ENCODE measurements at places on chromosomes 3 and 15.

DNA sequence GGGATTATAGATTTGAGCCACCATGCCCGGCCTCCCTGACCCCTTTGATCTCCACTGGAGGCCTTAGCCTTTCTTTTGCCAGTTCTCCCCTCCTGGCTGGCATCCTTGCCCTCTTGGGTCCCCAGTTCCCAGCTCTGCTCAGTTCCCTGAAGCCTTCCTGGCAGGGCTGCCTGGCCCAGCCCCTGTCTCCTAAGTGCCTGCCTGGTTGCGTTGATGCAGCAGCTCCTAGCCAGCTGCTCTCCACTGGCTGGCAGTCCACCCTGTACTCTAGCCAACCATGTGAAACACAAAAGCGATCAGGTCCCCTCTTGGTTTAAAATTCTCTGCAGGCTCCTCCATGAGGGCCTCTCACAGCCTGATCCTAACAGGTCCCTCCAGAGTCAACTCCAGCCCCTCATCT lies 184.7 kb downstream of the RAB11A start:
- no peak for DNase-seq

DNA sequence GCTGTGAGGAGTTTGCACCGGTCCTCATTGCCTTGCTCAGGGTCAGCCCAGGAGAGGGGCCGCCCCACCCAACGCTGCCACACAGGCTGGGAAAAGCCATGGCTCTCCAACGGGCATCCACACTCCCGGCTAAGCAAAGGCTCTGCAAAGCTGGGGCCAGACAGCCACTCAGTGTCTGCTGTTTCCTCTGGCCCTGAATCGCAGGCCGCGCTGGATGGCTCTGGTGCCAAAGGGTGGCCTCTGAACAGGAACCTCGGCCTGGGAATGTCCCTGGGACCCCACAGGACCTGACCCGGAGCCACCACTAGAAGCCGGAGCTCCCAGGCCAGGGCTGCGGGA lies 42.9 kb downstream of the RPN1 start:
- no peak for DNase-seq

DNA sequence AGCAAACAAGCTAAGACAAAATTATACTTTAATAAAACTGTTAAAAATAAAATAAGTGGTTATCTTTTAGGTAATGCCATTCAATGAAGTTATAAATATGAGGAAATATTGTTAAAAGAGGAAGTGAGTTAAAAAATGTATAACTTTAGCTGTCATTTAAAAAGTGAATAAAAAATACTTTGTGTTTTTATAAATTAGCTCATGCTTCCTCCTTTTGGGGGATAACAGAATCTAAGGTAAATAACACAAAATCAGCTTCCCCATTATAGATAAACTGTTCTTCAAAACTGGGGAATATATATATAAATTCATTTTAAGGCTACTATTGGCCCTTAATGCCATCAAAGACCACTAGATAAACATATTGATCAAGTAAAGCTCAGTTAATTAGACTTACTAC lies 113.7 kb upstream of the AADACL2 start:
- DNase-seq, result no peak

DNA sequence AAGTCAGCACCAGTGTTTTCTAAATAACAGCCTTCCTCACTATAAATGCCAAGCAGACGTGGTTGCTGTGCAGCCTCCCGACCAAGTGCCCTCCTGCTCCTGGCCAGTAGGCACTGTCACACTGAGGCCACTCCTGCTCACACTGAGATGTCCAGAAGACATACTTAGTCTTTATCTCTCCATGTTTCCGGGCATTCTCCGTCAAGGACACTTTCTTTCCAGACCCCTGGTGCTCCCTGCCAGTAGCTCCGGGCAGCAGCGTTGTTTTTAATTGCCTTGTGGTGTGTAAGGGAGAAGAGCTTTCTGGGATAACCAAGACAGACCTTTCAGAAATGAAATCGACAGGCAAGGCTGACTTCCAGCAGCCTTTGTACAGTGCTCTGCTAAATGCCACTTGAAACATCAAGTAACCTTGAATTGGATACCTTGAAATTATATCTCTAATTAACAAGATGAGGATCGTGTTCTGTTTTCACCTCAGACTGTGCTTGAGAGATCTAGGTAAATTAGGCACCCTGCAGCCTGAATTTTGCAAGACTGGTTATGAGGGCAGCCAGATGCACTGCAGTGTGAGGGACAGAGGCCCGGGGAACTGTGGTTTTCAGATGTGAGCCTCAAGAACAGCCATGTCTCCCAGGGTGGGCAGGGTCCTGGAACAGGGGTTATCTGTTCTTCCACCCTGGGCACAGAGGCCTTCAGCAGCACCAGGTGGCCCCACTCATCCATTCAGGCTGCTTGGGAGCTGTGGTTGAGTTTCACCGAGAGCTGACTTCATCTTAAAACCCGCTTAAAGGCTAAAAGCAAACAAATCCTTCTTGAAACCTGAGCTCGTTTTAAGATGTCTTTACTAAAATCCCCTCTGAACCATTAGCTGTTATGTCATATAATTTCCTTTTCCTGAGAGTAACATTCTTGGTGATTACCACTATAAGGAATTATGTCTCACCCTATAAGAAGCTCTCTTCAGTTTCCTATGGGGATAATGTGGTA lies 105.5 kb upstream of the IL12A start:
- no peak for DNase-seq

GRCh38 chr3:139811331-139811730 lies 123.7 kb upstream of the CLSTN2 start:
- DNase-seq, result no peak

DNA sequence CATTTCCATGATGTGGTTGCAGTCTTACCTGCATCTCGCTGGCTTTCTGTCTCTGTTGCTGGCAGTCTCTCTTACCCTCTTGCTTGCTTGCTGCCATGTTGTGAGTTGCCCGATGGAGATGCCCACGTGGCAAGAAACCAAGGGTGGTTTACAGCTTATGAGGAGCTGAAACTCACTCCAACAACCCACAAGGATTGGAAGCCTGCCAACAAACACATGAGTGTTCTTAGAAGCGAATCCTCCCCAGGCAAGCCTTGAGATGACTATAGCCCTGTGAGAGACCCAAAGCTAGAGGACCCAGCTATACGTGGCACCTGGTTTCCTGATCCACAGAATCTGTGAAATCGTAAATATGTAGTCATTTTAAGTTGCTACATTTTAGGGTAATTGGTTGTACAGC lies 490.9 kb upstream of the ADAMTS9 start:
- DNase-seq, result no peak

- DNase-seq, result no peak
Observed at GRCh38 chr15:37038716-37039106, 61.6 kb downstream of the MEIS2 start.

GRCh38 chr3:65044401-65044800 lies 356.6 kb upstream of the ADAMTS9 start:
- DNase-seq, result no peak

DNA sequence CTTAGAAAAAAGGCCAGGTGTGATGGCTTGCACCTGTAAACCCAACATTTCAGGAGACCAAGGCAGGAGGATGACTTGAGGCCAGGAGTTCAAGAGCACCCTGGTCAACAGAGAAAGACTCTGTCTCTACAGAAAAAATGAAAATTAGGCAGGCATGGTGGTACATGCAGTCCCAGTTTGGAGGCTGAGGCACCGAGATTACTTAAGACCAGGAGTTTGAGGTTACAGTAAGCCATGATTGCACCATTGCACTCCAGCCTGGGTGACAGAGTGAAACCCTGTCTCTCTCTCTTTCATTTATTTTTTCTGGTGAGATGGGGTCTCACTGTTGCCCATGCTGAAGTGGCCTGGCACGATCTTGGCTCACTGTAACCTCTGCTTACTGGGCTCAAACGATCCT lies 24.7 kb downstream of the IP6K1 start:
- no peak for DNase-seq

DNA sequence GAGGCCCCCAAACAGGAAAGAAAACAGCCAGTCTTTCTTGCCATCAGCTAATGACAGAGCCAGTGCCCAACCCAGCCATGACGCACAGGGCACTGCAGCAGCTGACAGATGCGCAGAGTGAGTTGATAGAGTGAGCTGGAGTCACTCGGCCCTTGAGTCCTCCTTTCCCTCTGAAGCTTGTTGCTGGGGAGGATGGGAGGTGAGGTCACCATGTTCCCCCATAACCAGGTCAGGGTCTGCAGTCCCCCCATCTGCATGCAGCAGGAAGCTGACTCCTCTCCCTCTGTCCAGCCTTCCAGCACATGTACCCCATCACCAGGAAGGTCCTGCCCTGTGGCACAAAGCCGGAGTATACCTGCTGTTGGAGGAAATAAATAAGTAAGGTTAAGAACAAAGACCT lies 174.6 kb downstream of the ABHD5 start:
- no peak for DNase-seq

GRCh38 chr3:10771486-10772270 lies 44.4 kb upstream of the SLC6A11 start:
- DNase-seq, result no peak

DNA sequence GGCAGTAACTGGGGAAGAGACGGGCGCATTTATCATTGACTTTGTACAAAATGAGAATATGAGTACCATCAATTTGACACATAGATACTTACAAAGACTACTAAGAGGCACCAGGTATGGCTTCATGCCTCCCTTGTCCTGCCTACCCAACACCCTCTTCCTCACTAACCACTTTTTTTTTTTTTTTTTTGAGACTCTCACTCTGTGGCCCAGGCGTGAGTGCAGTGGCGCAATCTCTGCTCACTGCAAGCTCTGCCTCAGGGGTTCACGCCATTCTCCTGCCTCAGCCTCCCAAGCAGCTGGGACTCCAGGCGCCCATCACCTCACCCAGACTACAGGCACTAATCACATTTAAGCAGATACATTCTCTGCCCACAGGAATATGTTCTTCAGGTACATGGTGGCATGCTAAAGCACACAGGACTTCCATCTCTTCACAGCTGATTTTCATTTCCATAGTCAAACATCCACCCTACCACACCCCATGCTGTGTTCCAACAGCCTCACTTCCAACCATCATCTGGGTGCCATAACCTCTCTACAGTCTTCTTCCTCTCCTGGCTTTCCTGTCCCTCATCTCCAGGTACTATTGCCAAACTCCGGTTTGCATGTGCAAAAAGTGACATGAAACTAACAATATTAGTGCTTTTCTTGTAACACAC lies 41.7 kb downstream of the RAB27A start:
- DNase-seq, result no peak

DNA sequence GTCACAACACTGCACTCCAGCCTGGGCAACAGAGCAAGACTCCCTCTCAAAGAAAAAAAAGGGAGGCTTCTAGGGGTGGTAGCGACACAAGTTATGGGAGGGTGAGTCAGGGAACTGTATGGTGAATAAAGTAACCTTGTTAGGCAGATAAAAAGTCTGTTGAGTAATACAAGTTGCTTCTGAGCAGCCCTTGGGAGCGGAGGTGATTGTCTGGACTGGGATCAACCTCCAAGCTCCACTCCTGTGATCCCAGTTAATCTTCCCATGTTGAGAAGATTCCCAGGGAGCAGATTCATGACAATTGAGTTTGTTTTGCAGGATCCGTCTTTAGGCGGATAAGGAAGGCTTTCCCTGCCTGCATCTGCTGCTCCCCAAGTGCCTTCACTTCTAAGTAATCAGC lies 335.9 kb downstream of the THSD4 start:
- DNase-seq, result no peak

DNA sequence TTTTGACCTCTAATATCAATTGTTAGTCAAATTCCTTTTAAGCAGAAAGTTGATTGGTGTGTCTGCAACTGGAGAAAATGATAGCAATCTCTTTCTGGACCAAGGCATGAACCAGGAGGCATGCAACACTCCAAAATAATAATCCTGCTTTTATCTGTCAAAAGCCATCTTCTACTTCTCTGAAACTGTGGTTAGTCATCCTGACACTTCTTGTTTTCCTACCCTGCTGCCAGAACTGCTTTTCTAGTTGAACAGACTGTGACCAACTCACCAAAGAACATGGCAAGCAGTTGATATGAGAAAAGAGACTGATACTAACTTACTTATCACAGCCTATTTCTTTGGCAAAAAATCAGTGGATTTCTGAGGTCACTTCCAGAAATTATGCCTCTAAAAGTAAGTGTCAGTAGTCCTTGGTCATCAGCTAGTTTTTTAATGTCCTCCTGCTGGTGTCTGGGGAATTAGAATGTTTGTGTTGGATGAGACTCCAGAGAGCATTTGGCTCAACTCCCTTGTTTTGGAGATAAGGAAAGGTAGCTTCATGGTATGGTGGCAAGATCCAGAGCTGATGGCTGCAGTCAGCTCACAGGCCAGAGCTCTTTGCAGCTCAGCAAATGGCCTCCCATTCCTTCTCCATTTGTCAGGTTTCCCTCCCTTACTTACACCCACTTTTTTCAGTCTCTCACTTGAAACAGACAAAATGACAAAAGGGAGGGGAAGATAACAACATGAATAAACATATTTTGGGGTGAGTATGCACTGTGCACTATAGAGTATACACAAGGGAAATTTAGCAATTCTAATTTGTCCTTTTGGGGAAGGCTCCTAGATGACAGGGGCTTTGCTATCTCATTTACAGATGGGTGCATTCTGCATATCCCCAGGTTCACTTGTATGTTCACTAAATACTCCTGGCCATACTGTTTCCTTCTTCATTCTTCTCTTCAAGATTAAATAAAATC lies 7.0 kb downstream of the CRYGS start:
- DNase-seq, result no peak

DNA sequence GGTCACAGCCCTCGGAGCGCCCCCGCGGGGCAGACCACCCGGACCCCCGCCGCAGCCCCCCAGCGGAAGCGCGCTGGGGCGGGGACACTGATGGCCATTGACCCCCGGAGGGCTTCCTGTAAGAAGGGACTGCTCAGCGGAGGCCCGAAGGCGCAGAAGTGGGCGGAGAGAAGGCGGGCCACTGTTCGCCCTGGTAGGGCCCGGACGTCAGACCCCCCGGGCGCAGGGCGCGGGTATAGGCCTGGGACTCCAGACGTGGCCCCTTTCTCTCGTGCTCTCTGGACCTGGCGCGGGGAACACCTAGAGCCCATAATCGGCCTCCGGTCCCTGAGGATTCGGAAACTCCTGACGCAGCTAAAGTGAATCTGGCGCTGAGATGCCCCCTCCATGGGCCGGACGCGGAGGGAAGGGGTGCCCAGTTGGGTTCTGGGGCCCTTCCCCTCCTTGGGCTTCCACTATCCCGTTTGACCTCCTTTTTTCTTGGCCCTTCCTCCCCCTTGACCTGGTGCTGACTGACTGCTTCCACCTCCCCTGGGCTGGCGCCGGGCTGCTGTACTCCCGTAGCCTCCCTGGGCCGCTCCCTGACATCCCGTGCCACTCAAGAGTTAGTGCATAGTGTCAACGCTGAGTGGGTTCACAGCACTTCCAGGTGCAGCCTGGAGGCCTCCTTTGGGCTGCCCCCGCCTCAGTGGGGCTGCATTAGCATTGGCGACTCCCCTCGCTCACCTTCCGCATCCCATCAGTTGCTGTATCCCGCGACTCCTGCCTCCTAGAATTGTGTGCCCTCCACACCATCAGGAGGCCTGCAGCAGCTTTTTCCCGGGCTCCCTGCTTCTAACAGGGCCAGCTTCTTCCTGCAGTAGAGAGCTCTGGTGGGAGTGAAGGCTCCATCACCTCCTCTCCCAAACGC lies 694 bp downstream of the ABTB1 start:
- DNase-seq, result no peak

All from stimulated activated CD8-positive, alpha-beta memory T cell treated with anti-CD3 and anti-CD28 coated beads, Interleukin-7, amount 100 ng/mL, for 1 hour (primary cell).